ENCODE measurements at places on chromosomes 2 and 18. TPM values are rescaled to one million over a fixed set of nuclear protein-coding genes. Genes with fewer than 3 reads are reported as not detected.

Gene EML6
- total RNA-seq, result 10.7 TPM

- DNase-seq, result no peak
Measured at GRCh38 chr18:73218293-73218692, 350.5 kb upstream of the NETO1 start.

DNA sequence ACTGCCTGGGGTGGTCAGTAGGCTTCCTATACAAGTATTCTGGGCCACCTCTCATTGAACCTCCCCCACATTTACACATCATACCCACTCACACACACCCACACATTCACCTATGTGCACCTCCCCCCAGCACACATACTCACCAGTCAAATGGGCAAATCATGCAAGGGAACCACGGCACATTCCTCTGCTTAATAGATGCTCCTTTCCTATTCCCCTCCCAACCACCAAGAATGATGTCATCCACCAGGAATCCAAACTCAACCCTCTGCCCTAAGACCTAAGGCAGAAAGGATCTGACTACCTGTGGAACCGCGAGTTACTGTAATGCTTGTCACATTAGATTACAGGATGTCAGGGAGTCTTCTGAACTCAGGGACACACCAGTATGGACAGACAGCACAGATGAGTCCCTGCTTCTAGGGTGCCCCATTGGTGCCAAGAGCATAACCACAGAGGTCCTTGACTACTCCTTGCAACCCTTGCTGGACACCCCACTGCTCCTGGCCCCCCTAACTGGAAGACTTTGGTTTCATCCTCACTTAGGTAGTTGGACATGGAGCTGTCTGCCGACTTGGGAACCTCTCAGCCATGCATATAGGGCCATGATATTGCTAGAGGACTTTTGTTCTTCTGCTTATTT lies 21.5 kb upstream of the CAB39 start:
- DNase-seq, result no peak

- no peak for DNase-seq
Measured at GRCh38 chr2:2694746-2695145, 363.7 kb upstream of the MYT1L start.

DNA sequence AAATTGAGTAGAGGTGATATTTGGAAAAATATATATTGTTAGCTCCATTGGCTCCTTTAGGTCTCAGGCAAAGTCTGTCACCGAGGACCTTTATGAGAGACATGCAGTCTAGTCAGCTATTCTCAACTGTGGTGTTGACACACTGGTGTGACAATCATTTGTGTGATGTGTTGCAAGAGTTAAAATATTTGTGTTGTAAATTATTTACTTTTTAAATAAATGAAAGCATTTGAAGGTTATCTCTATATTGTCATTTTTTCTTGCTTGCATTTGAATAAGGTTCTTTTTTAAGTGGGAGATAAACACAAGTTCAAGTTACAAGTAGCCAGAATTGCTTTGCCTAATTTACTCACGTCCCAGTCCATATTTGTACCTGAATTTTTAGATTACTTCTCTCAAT lies 4.3 kb downstream of the REL start:
- DNase-seq, result no peak
